Left renal pelvis (tissue), 4 donors: ENCODE measurements at places on chromosomes 2 and 18. TPM values are rescaled to one million over a fixed set of nuclear protein-coding genes. Genes with fewer than 3 reads are reported as not detected.

SEPTIN2 gene
- polyA plus RNA-seq: 601 TPM

RNF125 gene
- 3.4 TPM for polyA plus RNA-seq

INSIG2 gene
- polyA plus RNA-seq: 37.7 TPM

MERTK gene
- polyA plus RNA-seq: 20.0 TPM

MALT1 gene
- polyA plus RNA-seq: 23.1 TPM

ACMSD gene
- polyA plus RNA-seq: 33.0 TPM

GCKR gene
- polyA plus RNA-seq: not detected

C1QL2 gene
- polyA plus RNA-seq: not detected

SGPP2 gene
- 24.1 TPM for polyA plus RNA-seq

GRCh38 chr2:122186761-122187222 is 431.3 kb downstream of the TSN start:
- no peak for DNase-seq

DNA sequence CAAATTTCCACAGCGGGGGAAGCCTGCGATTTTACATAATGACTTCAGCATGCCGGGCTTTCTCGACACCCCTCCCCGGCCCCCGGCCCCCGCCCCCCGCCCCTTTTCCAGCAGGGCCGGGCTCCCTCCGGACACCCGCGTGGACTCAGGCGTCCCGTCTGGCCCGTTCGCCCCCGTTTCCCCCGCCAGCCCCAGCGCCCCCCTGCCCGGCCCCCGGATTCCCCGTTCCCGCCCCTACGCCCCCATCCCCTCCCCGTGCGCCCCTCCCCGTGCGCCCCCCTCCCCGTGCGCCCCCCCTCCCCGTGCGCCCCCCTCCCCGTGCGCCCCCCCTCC is 456 bp upstream of the NFATC1 start:
- no peak for DNase-seq

GRCh38 chr2:75527676-75528075 is 33.1 kb downstream of the EVA1A start:
- DNase-seq: no peak

GRCh38 chr2:26577442-26578112 is 63.6 kb downstream of the CIB4 start:
- DNase-seq: no peak

GRCh38 chr2:226932443-226932842 is 96.6 kb downstream of the RHBDD1 start:
- DNase-seq: no peak

DNA sequence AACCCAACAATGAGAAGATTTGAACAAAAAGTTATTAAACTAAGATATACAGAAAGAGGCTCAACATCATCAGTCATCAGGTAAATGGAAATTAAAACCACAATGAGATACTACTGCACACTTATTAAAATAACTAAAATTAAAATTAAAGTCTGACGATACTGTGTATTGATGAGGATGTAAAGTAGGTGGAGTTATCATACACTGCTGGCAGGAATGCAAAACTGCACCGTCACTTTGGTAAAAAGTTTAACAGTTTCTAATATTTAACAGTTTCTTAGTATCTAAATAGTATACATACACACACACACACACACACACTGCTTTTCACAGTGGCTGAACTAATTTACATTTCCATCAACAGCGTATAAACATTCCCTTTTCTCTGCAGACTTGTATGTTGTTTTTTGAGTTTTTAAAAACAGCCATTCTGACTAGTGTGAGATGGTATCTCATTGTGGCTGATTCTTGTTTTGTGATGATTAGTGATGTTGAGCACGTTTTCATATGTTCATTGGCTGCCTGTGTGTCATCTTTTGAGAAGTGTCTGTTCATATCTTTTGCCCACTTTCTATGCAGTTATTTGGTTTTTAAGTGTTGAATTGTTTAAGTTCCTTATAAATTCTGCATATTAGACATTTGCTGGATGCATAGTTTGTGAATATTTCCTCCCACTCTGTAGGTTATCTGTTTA is 726.9 kb upstream of the CHAC2 start:
- DNase-seq: no peak

DNA sequence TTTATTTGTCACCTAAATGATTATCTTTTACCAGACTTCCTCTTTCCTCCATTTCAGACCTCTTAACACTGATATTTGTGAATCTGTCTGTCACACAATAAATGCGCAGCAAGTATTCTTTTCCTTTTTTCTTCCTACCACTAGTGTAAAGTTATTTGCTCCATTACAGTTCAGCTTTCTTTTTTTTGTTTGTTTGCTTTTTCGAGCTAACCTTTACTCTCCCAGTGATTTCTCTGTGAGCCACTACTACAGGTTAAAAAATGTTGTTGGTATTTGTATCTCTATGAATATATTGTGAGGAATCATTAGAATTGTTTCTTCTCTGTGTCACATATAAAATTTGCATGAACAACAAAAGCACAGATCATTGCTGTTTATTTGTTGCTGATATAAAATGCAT is 854.0 kb upstream of the GCFC2 start:
- DNase-seq: no peak

- no peak for DNase-seq
These were observed 75.3 kb upstream of the NCK2 start for GRCh38 chr2:105669384-105669891.

GRCh38 chr2:30351116-30351515 is 95.9 kb upstream of the LCLAT1 start:
- DNase-seq: no peak

GRCh38 chr2:100206731-100207255 is 64.4 kb upstream of the AFF3 start:
- no peak for DNase-seq

GRCh38 chr2:118763797-118764196 is 83.7 kb downstream of the EN1 start:
- DNase-seq: no peak

GRCh38 chr2:230582851-230583283 is 129.8 kb upstream of the CAB39 start:
- no peak for DNase-seq

GRCh38 chr2:4047961-4048891 is 344.9 kb downstream of the DCDC2C start:
- no peak for DNase-seq
